NCI-H69 (cell line): ENCODE measurements at places on chromosomes 6 and 20.

DNA sequence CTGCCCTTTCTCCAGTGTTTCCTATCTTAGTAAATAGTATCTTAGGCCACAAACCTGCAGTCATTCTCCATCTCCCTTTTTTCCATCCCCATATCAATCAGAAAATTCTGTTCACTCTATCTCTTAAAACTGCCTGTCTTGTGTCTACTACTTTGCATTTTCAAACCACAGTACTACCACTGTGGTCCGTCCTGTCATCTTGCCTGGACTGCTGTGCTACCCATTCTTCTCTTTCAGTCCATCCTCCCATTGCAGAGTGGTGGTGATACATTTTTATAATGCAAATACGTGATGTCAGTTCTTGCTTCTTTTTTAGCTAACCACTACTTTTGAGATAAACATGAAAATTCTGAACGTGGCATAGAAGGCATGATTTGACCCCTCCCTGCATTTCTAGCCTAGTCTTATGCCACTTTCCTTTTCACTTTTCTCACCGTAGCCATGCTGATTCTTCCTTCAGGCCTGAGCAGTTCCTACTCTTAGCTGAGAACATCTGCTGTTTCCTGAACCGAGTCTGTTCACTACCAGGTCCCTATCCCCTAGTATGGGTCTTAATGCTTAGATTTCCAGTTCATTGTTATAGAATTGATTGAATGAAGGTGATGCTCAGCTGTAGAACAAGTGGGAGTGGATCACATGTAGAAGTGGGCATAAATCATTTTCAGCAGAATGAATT, 13.8 kb downstream of the TBPL1 start:
- peak; percentile 59 for DNase-seq

DNA sequence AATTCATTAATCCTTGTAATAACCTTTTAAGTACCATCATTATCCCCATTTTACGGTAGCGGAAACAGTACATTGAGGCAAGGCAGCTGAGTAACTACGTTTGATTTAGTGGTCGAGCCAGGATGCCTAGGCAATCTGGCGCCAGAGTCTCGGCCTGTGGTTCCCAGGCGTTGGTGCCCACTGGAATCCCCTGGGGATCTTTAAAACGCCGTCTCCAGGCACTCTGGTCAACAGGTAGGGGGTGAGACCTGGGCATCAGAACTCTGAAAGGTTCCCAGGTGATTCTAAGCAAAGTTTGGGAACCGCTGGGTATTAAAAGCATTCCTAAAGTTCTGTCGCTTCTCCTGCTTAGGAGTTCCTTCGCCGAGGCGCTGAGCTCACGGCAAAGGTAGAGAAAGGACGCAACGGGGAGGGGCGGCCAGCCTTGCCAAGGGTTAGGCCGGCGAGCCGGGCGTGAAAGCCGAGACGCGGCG, 939 bp downstream of the DTNBP1 start:
- peak; percentile 86 for DNase-seq

DNA sequence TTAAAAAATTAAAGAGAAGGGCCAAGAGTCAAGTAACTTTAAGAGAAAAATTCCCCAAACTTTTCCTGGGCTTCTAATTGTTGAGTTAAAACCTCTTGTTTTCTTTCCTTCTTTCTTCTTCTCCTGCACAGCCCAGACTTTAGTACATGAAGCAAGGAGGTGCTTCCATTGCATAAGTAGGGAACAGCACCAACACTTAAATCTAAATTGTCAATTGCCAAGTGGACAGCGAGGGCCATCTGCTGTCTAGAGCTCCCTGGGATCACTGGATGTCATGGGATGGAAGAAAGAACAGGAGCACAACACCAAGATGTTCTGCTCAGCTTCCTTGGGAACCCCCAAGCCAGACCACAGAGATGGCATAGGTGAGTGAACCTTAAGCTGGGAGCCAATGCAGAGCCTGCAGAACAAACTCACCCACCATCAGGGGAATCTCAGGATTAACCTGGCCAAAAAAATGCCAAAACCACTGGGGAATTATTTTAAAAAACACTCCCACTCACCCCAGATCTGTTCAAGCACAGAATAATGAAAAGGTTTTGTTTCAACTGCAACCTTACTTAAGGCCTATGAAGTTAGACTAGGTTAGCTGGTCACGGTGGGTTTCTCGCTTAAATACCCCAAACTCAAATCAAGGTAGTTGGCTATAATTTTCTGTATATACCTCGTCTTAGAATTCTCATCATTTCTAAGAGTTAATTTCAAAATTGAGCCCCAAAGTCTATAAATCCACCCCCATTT, 67.8 kb downstream of the TNFRSF21 start:
- DNase-seq = peak; percentile 65

DNA sequence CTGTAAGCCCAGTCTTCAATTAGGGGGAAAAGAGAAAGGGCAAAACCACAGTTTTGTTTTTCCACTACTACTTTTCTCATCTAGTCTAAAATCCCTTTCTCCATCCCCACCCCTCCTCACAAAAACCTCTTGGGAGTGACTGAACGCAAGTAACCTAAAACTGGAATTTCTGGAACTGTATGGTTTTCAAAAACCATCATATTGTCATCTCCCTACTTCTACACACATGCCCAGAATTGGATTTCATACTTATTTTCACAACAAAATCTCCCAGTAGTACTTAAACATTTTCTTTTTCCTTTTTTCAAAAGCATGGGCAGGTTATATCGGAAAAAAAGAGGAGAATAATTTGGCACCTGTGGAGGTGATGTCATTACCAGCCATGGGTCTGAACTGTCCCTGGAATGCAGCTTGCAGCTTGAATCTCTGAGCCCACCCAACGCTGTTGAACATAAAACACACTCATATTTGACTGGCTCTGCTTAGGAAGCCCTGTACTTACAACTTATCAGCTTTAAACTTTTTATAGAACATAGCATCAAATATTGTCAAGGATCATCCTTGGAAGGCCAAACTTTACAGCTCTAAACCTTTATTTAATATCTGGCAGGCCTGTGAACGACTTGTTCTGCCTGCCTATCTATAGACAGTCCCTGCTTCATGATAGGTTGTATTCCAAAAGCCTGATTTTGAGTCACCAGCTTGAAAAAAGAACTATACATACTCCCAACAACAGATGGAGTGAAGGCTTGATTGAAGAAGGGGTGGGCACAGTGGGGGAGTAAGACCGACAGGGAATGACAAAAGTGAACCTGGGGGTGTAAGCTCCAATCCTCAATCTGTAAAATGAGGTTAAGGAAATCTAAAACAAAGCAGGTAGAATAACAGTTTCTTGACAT, 59.3 kb downstream of the EPB41L2 start:
- DNase-seq = no peak

DNA sequence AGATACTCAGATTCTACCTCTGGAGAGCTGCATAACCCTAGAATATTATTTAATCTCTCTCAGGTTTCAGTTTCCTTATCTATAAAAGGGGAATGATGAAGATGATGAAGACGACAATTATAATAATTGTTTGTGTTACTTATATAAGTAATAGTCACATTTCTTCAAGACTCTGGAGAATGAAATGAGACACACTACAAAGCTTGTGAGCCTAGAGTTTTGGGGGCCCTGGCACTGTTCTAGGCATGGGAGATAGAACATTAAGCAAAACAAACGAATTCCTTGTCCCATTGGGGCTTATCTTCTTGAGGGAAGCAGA, 5.4 kb upstream of the ZNF217 start:
- DNase-seq = no peak

DNA sequence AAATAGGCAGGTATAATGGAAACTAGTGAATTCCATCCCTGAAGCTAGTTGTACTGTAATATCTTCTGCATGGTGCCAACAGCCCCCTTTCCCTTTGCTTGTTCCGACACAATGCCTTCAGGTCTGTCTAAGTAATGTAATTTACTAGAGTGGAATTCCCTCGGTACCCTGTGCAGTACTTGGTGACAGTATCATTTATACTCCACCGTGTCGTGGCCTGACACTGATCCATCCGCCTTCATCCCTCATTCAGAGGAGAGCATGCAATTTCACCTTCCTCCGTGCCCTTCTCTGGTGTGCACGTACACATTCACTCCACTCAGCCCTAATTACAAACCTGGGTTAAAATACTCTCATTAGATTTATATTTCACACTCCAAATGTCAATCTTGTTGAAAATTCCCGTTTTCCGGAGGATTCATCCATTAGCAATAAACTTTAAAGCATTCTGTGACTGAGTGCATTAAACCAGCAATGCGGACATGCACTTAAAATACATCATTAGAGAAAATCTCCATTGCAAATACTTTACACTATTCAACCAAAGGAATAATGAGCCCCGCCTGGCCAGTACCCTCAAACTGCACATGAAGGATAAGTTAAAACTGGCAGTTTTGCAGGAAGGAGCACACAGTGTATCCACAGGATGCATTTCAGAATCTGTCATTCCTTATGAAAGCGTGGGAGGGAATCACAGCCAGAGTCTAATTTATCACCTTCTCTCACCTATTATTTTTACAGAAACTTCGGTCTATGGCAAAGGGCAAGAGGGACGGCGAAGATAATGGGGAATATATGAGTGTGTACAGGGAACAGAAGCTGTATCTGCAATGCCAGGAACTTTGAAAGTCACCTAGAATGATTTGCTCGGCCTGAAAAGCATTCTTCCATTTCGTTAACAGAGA, 182.5 kb downstream of the GJA10 start:
- DNase-seq = no peak

DNA sequence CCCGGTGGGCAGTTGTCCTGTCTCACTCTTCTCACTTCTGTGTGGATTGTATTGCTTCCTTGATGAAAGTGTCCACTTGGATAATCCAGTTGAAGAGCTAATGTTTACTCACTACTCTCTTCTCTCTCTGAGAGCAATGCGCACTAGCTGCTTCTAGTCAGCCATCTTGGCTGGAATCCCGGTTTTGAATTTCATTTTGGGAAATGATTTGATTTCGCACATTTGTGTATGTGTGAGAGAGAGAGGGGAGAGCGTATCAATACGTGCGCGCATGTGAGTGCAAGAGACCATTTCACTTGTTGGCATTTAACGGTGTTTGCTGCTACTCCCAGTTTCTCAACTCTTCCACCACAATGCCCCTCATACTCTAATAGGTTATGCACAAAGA, 67.8 kb downstream of the KLHL32 start:
- no peak for DNase-seq

GRCh38 chr6:69005199-69005598, 370.1 kb downstream of the ADGRB3 start:
- DNase-seq = no peak

- peak; percentile 42 for DNase-seq
Measured at GRCh38 chr6:76072562-76072961, at the start of gene IMPG1. Gene IMPG1, minus strand, starts transcription at chr6:76072662. Its CDS starts 174 bp downstream, at chr6:76072488.

DNA sequence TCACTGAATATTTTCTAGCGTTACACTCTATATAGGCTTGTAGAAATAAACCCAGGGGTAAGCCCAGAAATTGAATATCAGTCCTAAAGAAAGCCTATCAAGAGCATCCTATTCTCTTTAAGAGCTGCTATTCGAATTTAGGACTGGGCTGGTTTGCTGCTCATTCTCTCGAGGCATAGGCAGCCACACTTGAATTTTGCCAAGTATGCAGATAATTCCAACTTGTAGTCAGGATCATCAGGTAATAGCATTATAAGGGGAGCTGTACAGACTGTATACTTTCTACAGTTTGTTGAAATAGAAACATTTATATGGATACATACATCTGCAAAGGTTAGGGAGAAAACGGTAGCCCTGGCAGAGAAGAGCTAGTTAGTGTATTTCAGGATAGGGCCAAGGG, 2.1 kb upstream of the ZBTB2 start:
- no peak for DNase-seq
